GM23248 (cell line): ENCODE measurements at places on chromosomes 12 and 14. TPM values are rescaled to one million over a fixed set of nuclear protein-coding genes. Genes with fewer than 3 reads are reported as not detected.

The CCND2 gene
- polyA plus RNA-seq, result 2.9 TPM in 2 replicates

The RHEBL1 gene
- polyA plus RNA-seq, result 0.63 and 0.65 TPM in 2 replicates

The ADCY6 gene
- polyA plus RNA-seq, result 4.1 TPM in 2 replicates

DNA sequence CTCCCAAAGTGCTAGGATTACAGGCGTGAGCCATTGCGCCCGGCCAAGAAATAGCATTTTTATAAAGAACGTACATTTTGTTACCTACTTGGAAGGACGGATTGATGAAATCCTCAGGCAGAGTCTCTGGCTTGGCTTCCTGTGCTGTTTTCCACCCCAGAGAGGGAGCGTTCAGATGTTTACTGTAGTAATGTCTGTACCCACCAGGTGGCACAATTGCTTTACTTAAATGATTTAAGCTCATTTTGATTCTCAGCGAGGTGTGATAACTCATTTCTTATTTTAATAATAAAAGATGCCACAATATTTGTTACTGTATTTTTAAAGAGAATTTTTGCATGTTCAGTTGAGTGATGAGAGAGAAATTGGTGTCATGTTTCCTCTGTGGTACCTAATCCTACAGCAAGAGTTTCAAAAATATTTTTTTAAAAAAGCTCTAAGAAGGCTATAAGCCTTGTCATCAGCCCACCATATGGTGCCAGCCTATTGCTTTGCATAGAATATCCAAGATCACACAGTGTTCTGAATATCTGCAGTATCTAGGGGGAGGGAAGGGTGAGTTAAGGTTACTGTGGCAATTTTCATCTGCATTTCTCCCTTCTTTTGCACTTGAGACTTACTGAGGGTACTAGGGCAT is 82.6 kb upstream of the TRAF3 start:
- H3K27me3 ChIP-seq, result no peaks in the 10 kb centered on the region
- peak; percentile 80 for DNase-seq
- H3K4me1 ChIP-seq, result peaks cover 18% of the 10 kb centered on the region
- no peaks in the 10 kb centered on the region for H3K36me3 ChIP-seq
- H3K27ac ChIP-seq, result no peak overlapping the region
- no peak overlapping the region for H3K4me3 ChIP-seq

- DNase-seq, result no peak
- no peak overlapping the region for H3K27ac ChIP-seq
- no peaks in the 10 kb centered on the region for H3K4me1 ChIP-seq
- H3K36me3 ChIP-seq, result no peaks in the 10 kb centered on the region
Measured at GRCh38 chr14:39680777-39681176, 248.5 kb upstream of the FBXO33 start.

DNA sequence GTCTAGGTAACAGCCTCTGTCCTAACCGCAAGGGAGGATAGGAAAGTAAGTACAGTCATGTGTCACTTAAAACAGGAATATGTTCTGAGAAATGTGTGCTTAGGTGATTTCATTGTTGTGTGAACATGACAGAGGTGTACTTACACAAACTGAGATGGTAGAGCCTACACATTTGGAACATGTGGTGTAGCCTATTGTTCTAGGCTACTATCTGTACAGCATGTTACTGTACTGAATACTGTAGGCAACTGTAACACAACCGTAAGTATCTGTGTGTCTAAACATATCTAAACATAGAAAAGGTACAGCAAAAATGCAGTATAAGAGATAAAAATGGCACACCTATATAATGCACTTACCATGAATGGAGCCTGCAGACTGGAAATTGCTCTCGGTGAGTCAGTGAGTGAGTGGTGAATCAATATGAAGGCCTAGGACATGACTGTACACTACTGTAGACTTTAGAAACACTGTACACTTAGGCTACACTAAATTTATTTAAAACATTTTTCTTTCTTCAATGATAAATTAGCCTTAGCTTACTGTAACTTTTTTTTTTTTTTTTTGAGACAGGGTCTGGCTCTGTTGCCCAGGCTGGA is 13.2 kb upstream of the MDM2 start:
- peak overlapping the region; percentile 42 for H3K27ac ChIP-seq
- peaks cover 11% of the 10 kb centered on the region for H3K4me1 ChIP-seq
- DNase-seq, result peak; percentile 82
- no peak overlapping the region for H3K4me3 ChIP-seq
- no peaks in the 10 kb centered on the region for H3K36me3 ChIP-seq

The PPM1H gene
- 0.03 and 0.13 TPM in 2 replicates for polyA plus RNA-seq

DNA sequence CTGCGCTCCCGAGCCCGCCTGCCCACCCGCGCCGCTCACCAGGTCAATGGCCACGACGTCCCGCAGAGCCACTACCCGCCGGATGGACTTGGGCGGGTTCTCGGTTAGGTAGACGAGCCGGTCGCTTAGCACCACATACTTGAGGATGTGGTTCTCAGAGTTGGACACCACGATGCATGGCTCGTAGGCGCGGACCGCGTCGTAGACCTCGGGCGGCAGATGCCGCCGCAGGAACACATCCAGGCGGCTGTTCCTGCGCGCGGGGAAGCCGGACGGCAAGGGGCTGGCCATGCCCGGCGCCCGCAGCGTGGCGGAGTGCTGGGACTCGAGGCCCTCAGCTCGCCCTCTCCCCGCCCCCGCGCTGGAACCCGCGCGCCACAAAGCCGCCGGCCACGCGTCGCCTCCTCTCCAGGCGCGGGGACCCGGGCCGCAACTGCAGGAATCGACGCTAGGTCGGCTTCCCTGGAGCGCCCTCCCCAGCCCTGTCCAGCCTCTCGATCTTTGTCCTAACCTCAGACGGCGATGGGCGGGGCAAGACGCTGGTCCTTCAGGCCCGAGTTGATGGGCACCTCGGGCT is at the start of gene C12orf56:
Gene C12orf56, minus strand, starts transcription at position 484 of the 577 bp plus-strand sequence. Its CDS starts 193 bp downstream, at position 291.
- DNase-seq, result peak; percentile 67
- H3K4me3 ChIP-seq, result peak within 1 kb of the TSS; percentile 70
- H3K27me3 ChIP-seq, result no peaks in the 10 kb centered on the region
- H3K36me3 ChIP-seq, result no peaks in the 10 kb centered on the region

The DPPA3 gene
- polyA plus RNA-seq, result not detected in 2 replicates

The APOLD1 gene
- 3.4 and 3.8 TPM in 2 replicates for polyA plus RNA-seq

- no peak for DNase-seq
- no peak overlapping the region for H3K27ac ChIP-seq
- no peaks in the 10 kb centered on the region for H3K4me1 ChIP-seq
- no peak overlapping the region for H3K4me3 ChIP-seq
- H3K27me3 ChIP-seq, result no peaks in the 10 kb centered on the region
Measured at GRCh38 chr12:131311764-131312163, 358.1 kb downstream of the ADGRD1 start.

The REP15 gene
- 0.60 and 1.5 TPM in 2 replicates for polyA plus RNA-seq

The GDF3 gene
- not detected in 2 replicates for polyA plus RNA-seq

GRCh38 chr12:120321382-120322202 is 6.0 kb downstream of the PLA2G1B start:
- H3K4me3 ChIP-seq, result no peak overlapping the region
- no peaks in the 10 kb centered on the region for H3K36me3 ChIP-seq
- H3K27me3 ChIP-seq, result no peaks in the 10 kb centered on the region
- H3K27ac ChIP-seq, result no peak overlapping the region

- H3K27ac ChIP-seq, result no peak overlapping the region
- peaks cover 28% of the 10 kb centered on the region for H3K4me1 ChIP-seq
- no peak overlapping the region for H3K4me3 ChIP-seq
- H3K27me3 ChIP-seq, result no peaks in the 10 kb centered on the region
- DNase-seq, result no peak
- 0 out of 2 replicates have a peak, but pooled peaks cover 9% of the 10 kb centered on the region for H3K36me3 ChIP-seq
Measured at GRCh38 chr12:27585739-27586265, 61.8 kb downstream of the PPFIBP1 start.

DNA sequence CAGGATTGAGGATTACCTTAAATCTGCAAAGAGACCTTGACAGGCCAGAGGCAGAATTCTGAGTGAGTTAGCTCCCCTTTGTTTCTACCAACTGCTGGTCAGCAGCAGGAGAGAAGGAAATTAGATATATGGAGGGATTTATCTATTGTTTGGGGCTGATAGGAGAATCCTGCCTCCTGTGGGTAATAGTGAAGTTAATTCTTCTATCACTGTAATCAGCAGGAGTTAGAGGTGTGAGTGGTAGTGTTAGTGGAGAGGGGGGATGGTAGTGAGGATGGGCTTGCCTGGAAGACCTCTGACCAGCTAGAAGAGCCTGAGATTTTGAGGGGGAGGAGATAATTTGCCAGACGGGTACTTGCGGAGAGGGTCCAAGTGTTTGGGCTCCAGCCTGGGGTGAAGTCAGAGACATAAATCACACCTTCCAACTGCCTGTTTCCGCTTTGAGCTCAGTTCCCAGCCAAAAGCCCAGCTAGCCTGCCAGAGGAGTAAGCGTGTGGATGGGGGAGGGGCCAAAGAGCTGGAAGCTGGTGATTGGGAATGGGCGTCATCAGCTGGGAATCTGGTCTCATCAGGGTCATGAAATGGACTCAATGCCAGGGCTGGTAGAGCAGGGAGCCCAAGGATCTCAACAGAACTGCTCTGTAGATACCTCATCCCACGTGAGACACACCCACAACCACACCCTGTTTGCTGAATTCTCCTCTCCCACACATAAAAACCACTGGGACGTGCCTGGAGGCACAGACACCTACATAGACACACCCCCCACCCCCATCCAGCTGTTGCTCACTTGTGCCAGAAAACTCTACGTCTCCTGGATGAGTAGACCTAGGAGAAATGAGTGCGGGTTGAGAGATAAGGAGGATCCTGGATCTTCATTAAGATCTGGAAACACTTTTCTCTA is 13.1 kb upstream of the ITGA5 start:
- H3K4me3 ChIP-seq, result peak overlapping the region; percentile 12; the same call in 1 of the 2 replicates
- H3K27me3 ChIP-seq, result no peaks in the 10 kb centered on the region
- peak; percentile 96 for DNase-seq
- no peaks in the 10 kb centered on the region for H3K36me3 ChIP-seq
- peaks cover 45% of the 10 kb centered on the region for H3K4me1 ChIP-seq

The PTCSC3 gene
- polyA plus RNA-seq, result not detected in 2 replicates

DNA sequence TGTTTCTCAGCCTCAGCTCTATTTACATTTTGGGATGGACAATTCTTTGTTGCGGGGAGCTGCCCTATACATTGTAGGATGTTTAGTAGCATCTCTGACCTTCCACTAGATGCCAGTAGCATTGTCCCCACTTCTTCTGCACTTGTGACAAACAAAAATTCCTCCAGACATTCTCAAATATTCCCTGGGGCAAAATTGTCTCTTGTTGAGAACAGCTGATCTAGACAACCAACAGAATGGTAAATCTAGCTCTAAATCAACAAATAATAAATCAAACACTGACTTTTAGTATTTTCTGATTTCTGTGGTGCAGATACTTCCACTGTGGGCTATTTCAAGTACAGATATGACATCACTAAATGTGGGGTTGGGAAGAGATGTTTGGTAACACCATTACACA is 60.7 kb downstream of the MSRB3 start:
- DNase-seq, result no peak
- H3K4me3 ChIP-seq, result no peak overlapping the region
- H3K36me3 ChIP-seq, result peaks cover 23% of the 10 kb centered on the region
- H3K4me1 ChIP-seq, result peaks cover 18% of the 10 kb centered on the region
- no peaks in the 10 kb centered on the region for H3K27me3 ChIP-seq

GRCh38 chr12:86247871-86248270 is 8.3 kb downstream of the MGAT4C start:
- no peaks in the 10 kb centered on the region for H3K4me1 ChIP-seq
- no peaks in the 10 kb centered on the region for H3K36me3 ChIP-seq
- no peak overlapping the region for H3K27ac ChIP-seq
- no peak overlapping the region for H3K4me3 ChIP-seq

The NFATC4 gene
- polyA plus RNA-seq, result 75.6 and 84.8 TPM in 2 replicates

DNA sequence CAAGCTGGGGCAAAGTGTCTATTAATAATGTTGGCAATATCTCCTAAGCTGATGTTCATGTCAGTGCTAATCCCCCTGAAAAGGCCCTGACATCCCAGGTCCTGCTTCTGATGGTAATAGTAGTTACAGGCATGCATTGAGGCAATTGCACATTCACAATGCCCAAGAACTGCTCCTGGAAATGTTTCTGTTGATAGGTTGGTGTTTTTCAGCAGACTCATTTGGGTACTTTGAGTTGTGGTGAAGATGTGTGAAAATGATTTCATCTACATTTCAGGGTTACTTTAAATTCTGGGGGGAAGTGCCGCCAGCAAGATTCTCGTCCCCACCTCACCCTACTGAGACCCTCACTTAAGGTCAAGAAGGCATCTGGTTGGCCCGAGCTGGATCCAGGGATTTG is 92.9 kb downstream of the BBS10 start:
- no peak overlapping the region for H3K27ac ChIP-seq
- H3K4me3 ChIP-seq, result no peak overlapping the region
- no peaks in the 10 kb centered on the region for H3K27me3 ChIP-seq
- H3K36me3 ChIP-seq, result no peaks in the 10 kb centered on the region

DNA sequence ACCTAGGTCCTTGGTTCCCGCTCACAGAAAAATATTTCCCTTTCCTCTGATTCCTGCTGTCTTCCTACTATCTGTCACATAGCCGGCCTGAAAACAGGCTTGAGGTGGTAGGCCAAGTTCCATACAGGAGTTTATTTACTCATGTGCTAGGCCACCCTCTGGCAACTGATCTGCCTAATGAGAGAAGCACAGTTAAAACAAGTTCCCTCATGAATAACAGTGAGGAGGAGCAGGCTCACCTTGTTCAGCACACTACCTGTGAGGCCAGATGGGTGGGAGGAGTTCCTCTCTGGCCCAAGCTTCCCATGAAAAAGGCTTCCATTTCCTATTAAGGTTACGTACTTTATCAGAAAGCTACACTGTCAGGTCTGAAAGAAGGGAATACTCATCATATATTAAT is 206.0 kb downstream of the MYRFL start:
- H3K27me3 ChIP-seq, result no peaks in the 10 kb centered on the region
- DNase-seq, result no peak
- H3K27ac ChIP-seq, result no peak overlapping the region
- no peak overlapping the region for H3K4me3 ChIP-seq
- H3K36me3 ChIP-seq, result no peaks in the 10 kb centered on the region
- no peaks in the 10 kb centered on the region for H3K4me1 ChIP-seq

DNA sequence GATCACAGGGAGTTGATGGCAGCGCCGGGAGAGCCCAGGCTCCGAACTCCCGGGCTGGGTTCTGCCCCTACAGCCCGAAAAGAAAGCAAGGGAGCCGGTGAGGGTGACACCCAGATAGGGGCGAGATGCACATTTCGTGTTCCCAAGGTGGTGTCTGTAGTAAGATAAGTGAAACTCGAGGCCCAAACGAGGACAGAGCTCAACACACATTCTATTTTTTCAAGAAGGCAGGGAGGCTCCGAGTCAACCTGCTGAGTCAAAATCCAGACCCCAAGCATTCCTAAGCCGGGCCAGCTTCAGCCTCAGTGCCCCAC is 24.2 kb upstream of the YY1 start:
- no peaks in the 10 kb centered on the region for H3K36me3 ChIP-seq
- H3K27ac ChIP-seq, result no peak overlapping the region

GRCh38 chr12:107033758-107034739 is 47.1 kb upstream of the MTERF2 start:
- no peaks in the 10 kb centered on the region for H3K36me3 ChIP-seq
- no peak for DNase-seq
- no peak overlapping the region for H3K4me3 ChIP-seq
- no peaks in the 10 kb centered on the region for H3K27me3 ChIP-seq
